Activated CD8-positive, alpha-beta T cell treated with anti-CD3 and anti-CD28 coated beads for 36 hours (primary cell): ENCODE measurements at places on chromosomes 12 and 14. TPM values are rescaled to one million over a fixed set of nuclear protein-coding genes. Genes with fewer than 3 reads are reported as not detected.
A peak's percentile ranks its signal among the peaks of the same experiment; 100 is the strongest.

DNA sequence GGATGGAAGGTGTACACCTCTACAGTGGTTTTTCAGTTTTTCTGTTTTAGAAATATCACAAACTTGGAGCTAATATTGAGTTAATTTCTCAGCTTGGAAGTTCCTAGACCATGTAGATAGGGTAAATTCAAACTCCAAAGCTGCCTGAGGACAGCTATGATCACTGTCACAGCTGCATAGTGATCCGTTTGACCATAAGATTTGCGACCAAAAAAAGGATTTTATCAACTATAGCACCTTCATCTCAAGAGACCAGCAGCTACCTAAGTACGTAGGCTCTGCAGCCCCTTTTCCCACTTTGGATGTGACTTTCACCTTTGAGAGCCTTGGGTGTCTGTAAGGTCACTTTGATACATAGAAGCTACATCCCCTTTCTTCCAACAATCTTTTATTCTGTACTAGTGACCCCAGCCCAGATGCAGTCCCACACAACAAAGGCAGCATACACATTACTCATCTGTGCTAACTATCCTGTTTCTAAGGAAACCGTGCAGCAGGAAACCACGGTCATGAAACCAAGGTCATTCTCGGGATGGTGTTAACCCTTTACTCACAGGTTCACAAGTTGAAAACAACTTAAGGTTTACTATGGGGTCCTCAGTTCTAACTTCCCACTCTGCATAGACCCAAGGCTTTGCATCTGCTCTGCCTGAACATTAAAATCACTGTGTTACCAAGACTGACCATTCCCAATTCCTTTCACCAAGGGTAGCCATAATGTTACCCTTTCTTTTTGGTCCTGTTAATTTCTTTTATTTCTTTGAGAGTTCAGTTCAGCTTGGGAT, 75.4 kb downstream of the IFT81 start:
- no peaks in the 10 kb centered on the region for H3K27me3 ChIP-seq
- peaks cover 6% of the 10 kb centered on the region for H3K4me1 ChIP-seq
- H3K27ac ChIP-seq = no peak overlapping the region
- peak; percentile 39 for DNase-seq
- H3K36me3 ChIP-seq = no peaks in the 10 kb centered on the region

RIPK3 gene
- 6.5 TPM for total RNA-seq

DNA sequence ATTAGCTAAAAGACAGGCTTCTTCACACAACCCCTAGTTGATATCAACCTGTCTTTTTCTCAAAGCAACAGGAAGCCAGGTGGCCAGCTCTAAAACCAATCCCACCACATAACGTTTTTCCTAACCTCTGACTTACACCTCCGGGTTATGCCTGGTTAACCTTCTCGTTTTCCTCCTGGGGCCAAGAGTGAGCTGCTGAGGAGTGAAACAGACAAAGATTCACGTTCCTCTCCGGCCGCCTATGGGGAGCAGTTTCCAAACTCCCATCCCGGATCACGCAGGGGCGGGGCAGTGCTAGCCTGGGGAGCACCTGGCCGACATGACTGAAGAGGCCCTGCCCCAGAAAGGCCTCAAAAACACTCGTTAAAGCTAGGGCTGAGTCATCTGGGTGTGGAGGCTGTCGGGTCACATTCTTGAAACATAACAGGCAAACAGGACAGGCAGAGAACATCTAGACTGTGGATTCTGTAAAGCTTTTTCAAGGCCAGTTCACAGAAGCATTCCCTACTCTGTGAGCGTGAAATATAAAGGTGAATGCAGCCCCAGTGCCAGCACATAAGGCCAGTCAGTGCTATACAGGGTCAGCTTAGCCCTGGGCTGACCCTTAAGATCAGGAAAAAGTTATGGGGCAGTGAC, 25.9 kb upstream of the LGALS3 start:
- H3K27me3 ChIP-seq = no peaks in the 10 kb centered on the region
- H3K36me3 ChIP-seq = peaks cover 9% of the 10 kb centered on the region
- peak; percentile 78 for DNase-seq
- H3K4me3 ChIP-seq = peak overlapping the region; percentile 67

GRCh38 chr14:85159726-85160125, 370.2 kb upstream of the FLRT2 start:
- H3K27me3 ChIP-seq = no peaks in the 10 kb centered on the region
- no peaks in the 10 kb centered on the region for H3K36me3 ChIP-seq
- H3K27ac ChIP-seq = no peak overlapping the region
- H3K4me1 ChIP-seq = no peaks in the 10 kb centered on the region

NFYB gene
- 26.7 TPM for total RNA-seq

- no peak overlapping the region for H3K4me3 ChIP-seq
- H3K27ac ChIP-seq = no peak overlapping the region
- no peaks in the 10 kb centered on the region for H3K27me3 ChIP-seq
- no peak for DNase-seq
- no peaks in the 10 kb centered on the region for H3K36me3 ChIP-seq
Measured at GRCh38 chr14:55832974-55833373, 253.0 kb downstream of the KTN1 start.

- H3K4me1 ChIP-seq = no peaks in the 10 kb centered on the region
- no peak for DNase-seq
- H3K27ac ChIP-seq = no peak overlapping the region
- H3K36me3 ChIP-seq = no peaks in the 10 kb centered on the region
Measured at GRCh38 chr12:114636723-114637480, 47.1 kb downstream of the TBX3 start.

DIO2 gene
- not detected for total RNA-seq

SIX6 gene
- not detected for total RNA-seq

CDCA3 gene
- total RNA-seq = 74.6 TPM

GRCh38 chr12:106276032-106276740, 26.3 kb upstream of the TCP11L2 start:
- H3K27me3 ChIP-seq = no peaks in the 10 kb centered on the region
- no peaks in the 10 kb centered on the region for H3K36me3 ChIP-seq
- no peak overlapping the region for H3K4me3 ChIP-seq
- no peak for DNase-seq
- H3K4me1 ChIP-seq = no peaks in the 10 kb centered on the region

DNA sequence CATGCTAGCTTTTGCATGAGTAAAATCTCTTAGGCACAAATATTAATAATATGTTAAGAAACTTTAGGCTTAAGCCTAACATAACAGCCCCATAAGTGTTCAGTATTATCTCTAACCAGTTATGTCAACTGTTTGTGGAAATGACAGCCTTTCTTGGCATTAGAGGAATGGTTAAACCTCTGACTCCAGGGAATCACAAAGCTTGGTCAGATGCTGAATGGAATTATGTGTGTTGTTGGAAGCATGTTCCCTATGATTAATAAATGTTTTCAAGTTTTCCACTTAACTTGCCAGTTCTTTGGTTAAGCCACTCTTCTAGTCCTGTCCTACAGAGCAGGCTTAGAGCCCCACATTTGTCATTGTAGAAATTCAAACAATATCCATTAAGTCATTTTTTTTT, 17.0 kb downstream of the PSEN1 start:
- H3K4me1 ChIP-seq = no peaks in the 10 kb centered on the region
- no peak overlapping the region for H3K27ac ChIP-seq
- no peak overlapping the region for H3K4me3 ChIP-seq

GRCh38 chr12:105343836-105344235, 13.3 kb downstream of the C12orf75 start:
- no peak overlapping the region for H3K27ac ChIP-seq
- no peak overlapping the region for H3K4me3 ChIP-seq
- no peaks in the 10 kb centered on the region for H3K27me3 ChIP-seq
- DNase-seq = no peak
- H3K4me1 ChIP-seq = peaks cover 22% of the 10 kb centered on the region
- H3K36me3 ChIP-seq = peaks cover 20% of the 10 kb centered on the region

DNA sequence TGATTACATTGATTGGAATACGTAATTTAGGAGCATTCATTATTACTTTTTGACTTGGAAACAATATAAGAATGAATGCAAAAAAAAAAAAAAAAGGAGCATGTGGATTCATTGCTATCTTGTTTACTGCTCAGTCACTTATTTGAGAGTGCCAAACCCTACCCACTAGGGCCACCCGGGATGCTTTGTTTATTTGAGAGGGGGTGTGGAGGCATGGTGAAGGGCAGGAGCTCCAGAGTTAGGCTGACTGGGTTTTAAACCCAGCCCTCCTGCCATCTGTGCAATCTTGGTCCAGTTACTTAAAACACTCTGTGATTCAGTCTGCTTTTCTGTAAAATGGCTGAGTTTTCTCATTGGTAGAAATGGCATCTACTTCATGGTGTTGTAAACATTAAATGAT, 195.2 kb downstream of the RAD51B start:
- H3K4me3 ChIP-seq = no peak overlapping the region
- H3K27ac ChIP-seq = no peak overlapping the region
- DNase-seq = no peak
- no peaks in the 10 kb centered on the region for H3K27me3 ChIP-seq

DNA sequence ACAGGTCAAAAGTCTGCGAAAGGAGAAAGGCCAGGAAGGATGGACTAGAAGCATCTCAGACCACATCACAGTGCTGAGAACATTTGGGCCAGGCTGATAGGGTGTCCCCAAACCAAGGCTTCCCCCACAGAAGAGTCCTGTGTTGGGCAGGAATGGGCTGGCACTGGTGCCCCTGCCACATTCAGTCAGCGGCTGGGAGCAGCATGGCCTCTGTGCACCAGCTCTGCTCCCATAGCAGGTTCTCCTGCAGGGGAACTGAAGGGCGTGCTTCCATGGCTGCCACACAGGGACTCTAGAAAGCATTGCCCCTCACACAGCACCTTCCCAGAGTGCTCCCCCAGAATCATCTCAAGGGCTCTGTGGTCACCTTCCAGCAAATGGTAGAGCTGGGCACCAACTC, 17.5 kb downstream of the EVL start:
- H3K27ac ChIP-seq = peak overlapping the region; percentile 97
- H3K36me3 ChIP-seq = peaks cover 81% of the 10 kb centered on the region
- peak overlapping the region; percentile 68 for H3K4me3 ChIP-seq
- no peak for DNase-seq

TXNDC16 gene
- 5.7 TPM for total RNA-seq

DNA sequence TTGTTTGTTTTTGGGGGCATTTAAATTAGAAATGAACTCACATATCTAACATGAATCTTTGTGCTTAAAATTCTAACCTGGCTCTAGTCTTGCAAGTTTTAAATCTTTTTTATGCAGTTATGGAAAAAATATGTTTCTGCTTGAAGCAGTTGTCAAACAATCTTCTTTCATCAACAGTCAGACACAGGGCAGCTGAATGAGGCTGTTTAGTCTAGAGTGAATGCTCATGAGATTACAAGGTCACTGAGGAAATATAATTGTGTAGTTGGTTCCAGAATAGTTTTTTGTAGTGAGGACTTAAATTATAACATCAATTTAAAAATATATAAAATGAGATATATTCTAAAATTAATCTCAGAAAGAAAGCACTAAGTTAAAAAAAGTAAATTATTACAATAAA, 76.5 kb downstream of the TRMT5 start:
- no peaks in the 10 kb centered on the region for H3K4me1 ChIP-seq
- H3K4me3 ChIP-seq = no peak overlapping the region
- H3K27ac ChIP-seq = no peak overlapping the region
- H3K27me3 ChIP-seq = no peaks in the 10 kb centered on the region

ALX1 gene
- total RNA-seq = not detected

DNA sequence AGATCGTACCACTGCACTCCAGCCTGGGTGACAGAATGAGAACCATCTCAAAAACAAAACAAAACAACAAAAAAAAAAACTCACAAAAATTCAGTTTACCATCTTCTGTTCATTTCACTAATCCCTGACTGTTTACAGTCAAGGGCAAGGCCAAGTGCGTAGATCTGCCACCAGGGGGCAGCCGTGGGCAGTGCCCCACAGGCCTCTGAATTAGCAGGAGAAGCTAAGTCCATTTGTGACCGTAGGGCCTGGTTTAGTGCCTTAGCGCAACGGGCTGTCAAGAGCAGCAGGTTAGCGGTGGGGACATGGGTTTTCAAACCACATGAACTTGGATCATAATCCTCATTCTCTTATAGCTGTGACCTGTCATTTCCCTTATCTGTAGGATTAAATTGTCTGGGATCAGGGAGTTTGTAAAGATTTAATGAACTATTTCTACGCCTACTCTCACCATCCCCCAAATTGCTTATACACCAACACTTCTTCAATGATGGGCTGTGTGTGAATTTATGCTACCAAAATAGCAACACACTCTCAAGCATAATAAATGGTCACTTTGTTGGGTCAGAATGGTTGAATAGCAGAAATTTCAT, 49.0 kb downstream of the KCTD10 start:
- H3K4me3 ChIP-seq = no peak overlapping the region
- H3K36me3 ChIP-seq = no peaks in the 10 kb centered on the region
- H3K27me3 ChIP-seq = peaks cover 6% of the 10 kb centered on the region
- peak; percentile 81 for DNase-seq

MMP14 gene
- 1.9 TPM for total RNA-seq

GRCh38 chr12:127162902-127163301, 1104.1 kb upstream of the TMEM132C start:
- no peaks in the 10 kb centered on the region for H3K36me3 ChIP-seq
- H3K4me1 ChIP-seq = peaks cover 14% of the 10 kb centered on the region
- H3K27ac ChIP-seq = peak overlapping the region; percentile 66
- no peak overlapping the region for H3K4me3 ChIP-seq

GLIPR1L2 gene
- total RNA-seq = 0.27 TPM

GRCh38 chr12:109621211-109621694, 47.7 kb downstream of the MVK start:
- no peaks in the 10 kb centered on the region for H3K4me1 ChIP-seq
- H3K27me3 ChIP-seq = peaks cover 22% of the 10 kb centered on the region
- DNase-seq = no peak
- no peak overlapping the region for H3K27ac ChIP-seq
- no peaks in the 10 kb centered on the region for H3K36me3 ChIP-seq
- no peak overlapping the region for H3K4me3 ChIP-seq

DNA sequence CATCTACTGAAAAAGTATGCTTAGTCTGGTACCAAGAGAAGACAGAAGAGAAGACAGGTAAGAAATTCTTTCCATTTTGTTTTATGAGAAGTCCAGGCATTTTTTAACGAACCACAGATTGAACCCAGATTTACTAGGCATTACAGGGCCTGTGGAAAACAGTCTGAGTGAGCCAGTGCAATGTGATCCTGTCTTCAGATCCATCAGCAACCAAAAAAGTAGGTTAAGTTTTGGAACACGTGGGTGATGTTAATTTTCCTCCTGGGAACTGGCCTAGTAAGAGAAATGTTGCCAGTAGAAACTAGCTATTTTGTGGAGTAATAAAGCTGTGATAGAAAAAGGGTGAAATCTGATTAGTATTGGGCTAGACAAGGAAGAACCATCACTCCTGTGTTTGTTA, 440.9 kb upstream of the SEL1L start:
- no peak overlapping the region for H3K27ac ChIP-seq
- no peaks in the 10 kb centered on the region for H3K36me3 ChIP-seq
- no peak overlapping the region for H3K4me3 ChIP-seq
- no peaks in the 10 kb centered on the region for H3K27me3 ChIP-seq
- DNase-seq = no peak

PLA2G1B gene
- 0.99 TPM for total RNA-seq

FZD10 gene
- total RNA-seq = not detected

IAPP gene
- total RNA-seq = not detected
